ENCODE measurements at places on chromosomes 1 and 21.

- no peak for DNase-seq
Observed at GRCh38 chr1:2049718-2050431, at the start of gene PRKCZ. Gene PRKCZ (plus strand): TSS chr1:2050411. CDS start chr1:2050631, 220 bp downstream.

- no peak for DNase-seq
Observed at GRCh38 chr1:186605762-186606350, 74.4 kb downstream of the PTGS2 start.

DNA sequence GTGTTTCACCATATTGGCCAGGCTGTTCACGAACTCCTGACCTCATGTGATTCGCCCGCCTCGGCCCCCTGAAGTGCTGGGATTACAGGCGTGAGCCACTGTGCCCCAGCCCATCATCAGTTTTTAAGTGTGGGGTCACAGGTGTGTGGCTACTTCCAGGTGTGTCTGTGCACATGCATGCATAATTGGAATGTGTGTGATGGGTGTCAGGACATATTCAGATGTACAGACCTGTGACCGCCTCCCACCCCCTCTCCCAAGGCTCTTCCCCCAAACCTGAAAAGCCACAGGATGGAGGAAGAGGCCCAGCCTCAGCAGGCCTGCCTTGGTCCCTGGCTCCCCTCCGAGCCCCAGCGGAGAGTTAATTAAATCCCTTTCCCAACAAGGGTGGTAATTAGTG is 37.3 kb upstream of the CSF3R start:
- peak; percentile 25 for DNase-seq

GRCh38 chr1:192826791-192827546 is 18.1 kb downstream of the RGS2 start:
- DNase-seq, result no peak

- DNase-seq, result no peak
Observed at GRCh38 chr1:230174471-230175162, 107.6 kb downstream of the GALNT2 start.

DNA sequence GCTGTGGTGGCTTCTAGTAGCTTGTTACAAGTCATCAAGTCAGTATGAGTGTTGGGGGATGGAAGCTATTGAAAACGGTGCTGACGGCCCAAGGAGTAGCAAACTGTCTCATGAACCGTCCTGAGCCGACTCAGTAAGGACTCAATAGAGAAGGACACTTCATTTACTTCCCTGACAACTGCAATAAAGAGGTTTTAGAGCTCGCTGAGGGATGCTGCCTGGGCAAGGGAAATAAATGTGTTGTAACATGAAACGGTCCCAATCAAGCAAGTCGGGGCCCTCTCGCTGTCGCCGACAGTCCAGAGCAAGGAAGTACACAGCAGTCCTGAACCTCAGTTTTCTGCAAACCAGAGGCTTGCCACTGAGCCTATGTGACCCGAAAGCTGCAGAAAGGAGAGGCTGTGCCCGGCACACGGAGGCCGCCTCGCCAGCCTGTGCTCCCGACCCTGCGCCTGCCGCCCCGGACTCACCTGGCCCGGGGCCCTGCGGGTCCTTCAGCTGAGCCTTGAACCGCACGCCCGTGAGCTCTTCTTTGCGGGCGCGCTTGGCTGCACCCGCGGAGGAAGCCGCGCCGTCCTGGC is 423 bp downstream of the URB1 start:
- no peak for DNase-seq

- DNase-seq, result no peak
Observed at GRCh38 chr1:54453022-54453421, 46.8 kb upstream of the SSBP3 start.

- DNase-seq, result no peak
Observed at GRCh38 chr1:41315871-41316270, 45.4 kb upstream of the FOXO6 start.

DNA sequence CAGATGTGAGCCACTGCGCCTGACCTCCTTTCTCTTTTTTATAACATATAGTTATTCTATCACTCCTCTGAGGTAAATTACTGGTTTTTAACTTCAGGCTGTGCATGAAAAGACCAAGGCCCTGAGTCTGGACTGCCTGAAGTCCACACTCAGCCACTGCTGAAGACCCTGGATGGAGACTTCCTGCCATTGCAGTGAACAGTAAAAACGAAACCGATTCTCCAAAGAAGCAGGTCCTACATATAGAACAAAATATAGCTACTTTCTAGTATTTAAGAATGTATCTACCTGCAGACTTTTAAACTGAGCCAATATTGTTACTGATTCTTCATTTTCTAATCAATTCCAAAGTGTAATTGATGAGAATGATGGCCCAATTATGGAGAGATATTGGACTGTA is 232.8 kb downstream of the CHRM3 start:
- DNase-seq, result no peak

- DNase-seq, result no peak
Observed at GRCh38 chr1:178684542-178685000, 40.5 kb upstream of the RALGPS2 start.

DNA sequence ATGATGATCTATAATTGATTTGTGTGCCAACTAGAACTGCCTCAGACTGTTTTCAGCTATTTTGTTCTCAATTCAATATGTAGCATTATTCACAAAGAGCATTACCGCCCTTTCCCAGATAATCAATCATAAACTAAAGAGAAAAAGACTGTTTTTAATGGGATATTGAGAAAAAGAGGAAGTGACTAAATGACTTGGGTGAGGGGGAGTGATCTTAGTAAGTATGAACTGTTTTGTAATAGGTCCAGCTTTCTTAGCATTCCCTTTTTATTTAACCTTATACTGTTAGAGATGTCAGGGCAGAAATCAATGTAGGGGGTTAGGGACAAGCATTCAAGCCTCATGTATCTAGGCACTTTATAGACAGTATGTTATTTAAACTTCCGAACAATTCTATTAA is 157.8 kb upstream of the DPYD start:
- DNase-seq, result no peak

- DNase-seq, result no peak
Observed at GRCh38 chr1:226310637-226311195, 1.8 kb upstream of the LIN9 start.

DNA sequence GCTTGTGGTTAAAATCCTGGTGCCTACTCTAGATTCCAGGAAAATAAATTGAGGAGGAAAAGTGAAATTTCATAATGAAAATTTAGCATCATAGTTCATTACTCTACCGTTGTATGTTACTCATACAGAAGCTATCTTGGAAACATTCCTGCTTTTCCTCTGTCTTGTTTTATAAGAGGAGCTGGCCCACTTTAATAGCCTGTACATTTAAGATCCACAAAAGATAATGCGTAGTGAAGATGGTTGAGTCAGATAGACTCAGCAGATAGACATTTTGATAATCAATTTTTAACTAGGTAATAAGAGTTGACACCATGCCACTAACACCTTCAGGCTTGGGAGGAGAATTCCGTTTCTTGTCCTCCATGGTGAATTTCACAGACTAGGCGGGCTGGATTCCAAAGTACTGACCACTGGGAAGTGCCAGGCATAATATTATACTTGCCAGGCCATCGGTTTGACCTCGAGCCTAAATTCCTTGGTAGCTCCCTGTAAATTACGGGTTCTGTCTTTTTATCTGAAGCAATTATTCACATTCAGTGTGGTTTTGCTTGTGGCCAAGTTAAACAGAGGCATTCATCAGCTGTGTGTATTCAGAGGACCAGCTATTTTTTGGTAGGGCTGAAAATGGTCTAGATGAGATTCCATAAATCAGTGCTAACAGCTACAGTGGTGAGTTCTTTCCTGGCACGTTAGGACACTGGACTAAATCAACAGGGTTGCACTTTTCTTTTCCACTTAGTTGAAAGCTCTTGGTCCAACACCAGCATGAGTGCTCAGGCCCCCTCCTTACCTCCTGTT is 111.9 kb upstream of the KAZN start:
- DNase-seq, result no peak

DNA sequence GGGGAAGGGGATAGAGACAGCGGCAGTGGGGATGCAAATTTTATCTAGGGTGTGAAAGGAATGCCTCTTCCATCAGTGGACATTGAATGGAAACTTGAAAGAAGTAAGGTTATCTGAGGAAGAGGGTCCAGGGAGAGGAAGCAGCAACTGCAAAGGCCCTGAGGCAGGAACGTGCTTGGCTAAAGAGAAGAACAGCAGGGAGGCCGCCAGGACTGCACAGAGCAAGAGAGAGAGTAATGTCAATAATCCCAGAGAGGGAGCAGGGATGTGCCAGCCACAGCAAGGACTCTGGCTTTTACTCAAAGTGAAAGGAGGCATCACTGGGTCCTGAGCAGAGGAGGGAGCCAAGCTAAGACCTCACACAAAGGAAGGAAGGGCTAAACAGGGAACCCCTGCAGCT is 50.9 kb downstream of the KCND3 start:
- DNase-seq, result no peak

DNA sequence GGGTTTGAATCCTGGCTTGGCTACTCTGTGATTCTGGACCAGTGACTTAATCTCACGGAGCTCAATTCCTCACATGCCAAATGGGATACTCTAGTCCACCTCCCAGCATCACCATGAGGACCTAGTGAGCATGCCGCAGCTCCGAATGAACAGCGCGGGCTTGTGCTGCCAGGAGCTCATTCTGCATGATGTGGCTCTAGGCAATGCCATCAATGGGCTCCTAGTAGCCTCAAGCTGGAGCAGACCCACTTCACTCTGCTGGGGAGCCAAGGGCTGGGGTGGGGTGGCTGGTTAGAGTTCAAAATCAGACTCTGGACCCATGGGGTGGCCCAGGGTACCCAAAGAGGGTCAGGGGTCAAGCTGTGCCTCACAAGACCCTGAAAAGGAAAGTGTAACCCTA is 41.5 kb downstream of the CDK18 start:
- DNase-seq, result no peak

GRCh38 chr1:152539901-152540300 is 25.6 kb downstream of the CRCT1 start:
- no peak for DNase-seq

DNA sequence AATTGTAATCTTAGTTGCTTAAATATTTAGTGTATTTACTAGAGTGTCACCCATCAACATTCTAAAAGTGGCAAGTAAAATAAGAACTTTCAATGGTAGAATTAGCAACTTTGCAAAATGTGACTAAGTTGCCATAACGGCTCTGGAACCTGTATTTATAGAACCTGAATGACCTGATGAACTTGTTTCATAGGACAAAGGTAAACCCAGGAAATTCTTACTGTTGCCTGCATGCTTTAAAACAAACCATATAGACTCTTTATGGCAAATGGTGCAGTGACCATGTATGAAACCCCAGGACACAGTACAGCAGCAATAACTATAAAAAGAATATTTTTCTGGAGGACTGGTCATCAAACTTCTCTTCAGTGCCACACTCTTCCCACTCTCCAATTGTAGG is 22.9 kb downstream of the AK2 start:
- no peak for DNase-seq

- DNase-seq, result no peak
Observed at GRCh38 chr21:17554679-17555465, 42.0 kb downstream of the CXADR start.

DNA sequence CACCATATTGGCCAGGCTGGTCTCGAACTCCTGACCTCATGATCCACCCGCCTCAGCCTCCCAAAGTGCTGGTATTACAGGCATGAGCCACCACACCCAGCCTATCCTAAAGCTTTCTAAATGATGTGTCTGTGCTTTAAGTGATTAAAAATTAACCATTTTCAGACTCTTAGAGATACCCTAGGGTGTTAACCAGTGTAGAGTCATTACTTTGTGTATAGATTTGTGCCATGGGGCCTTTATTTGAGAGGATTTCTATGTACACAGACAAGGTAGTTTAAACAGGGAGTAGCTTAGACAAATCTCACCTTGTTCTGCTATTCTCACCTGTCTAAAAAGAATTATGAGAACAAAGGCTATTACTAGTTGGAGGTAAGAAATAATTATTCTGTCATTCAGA is 12.7 kb upstream of the PLEKHM2 start:
- DNase-seq, result no peak

GRCh38 chr1:189775343-189775742 is 702.3 kb downstream of the BRINP3 start:
- DNase-seq, result no peak

DNA sequence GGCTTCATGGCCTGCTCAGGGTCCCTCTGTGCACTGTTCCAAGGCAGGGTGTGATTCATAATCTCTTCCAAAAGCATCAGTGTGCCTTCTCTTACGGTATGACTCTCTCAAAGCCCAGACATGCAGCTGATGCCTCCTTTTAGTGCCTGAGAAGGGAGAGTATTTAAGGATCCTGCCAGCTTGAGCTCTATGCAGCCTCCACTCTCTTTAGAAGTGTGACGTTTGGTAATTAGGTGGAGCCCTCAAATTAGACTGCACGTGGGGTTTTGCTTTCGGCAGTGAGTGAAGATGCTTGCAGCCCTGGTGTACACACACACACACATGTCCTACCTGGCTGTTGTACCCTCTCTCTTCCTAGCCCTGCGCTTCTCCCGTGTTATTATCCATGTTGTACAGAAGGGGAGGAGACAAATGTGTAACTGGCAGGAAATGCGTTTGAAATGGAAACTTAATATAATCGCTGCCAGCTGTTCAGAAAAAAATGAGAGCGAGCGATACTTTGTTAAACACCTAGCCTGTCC is 2.6 kb upstream of the C1orf174 start:
- DNase-seq, result no peak

DNA sequence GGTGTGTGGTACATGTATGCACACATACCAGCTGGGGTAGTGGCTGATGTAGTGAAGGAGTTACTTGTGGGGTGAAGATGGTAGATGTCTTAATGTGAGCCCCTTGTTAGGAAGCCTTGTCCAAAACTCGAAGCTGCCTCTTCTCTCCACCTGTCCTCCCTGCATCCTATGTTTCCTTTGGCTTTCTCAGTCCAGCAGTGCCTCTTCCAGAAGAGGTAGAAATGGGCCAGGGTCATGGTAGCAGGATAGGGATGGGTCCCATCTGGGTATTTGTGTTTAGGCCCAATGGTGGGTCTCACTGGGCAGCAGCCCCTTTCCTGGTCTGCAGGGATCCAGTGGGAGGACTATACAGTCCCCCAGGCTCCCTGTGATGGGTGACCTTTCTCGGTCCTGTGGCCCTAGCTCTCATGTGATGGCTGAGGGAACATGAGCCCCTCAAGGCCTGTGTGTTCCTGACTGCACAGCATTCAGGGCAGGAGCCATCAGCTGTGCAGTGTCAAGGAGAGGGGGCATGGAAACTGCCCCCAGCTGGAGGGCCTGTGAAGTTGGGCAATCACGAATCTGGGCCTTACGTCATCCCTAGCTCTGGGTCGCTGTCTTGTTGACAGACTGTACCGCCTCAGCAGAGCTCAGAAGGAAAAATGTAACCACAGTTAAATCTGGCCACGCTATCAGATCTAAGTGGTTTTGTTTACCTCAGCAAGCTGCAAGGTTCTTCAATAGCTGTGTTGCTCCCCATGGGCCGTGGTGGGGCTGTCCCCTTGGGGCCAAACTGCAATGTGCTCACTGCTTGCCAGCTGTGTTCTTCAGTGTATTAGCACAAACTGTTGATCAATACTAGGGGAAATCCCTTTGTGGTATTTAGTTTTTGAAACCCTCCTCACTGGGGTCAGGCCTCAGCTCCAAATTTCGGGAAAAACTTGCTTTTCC is 82.7 kb downstream of the NOS1AP start:
- DNase-seq, result no peak

All from NCI-H1092 (cell line).